CD8-positive, alpha-beta memory T cell (primary cell): ENCODE measurements at places on chromosomes 16 and 17.

DNA sequence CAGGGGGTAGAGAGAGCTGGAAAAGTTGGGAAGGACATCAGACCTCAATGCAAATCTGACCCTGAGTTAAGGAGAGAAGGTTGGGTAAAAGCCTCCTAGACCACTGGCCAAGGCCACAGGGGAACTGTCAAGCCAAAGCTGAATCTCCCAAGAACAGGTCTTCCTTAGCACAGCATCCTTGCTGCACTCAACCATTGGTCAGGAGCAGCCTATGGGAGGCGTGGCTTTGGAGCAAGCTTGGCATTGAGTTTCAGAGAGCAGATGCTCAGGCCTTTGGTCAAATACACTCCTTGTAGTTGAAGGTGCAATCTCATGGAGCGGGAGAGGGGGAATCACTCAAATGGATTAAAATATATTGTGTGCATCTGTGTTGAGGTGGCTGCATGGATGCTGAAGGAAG, 21.8 kb downstream of the SOX9 start:
- no peak for DNase-seq

DNA sequence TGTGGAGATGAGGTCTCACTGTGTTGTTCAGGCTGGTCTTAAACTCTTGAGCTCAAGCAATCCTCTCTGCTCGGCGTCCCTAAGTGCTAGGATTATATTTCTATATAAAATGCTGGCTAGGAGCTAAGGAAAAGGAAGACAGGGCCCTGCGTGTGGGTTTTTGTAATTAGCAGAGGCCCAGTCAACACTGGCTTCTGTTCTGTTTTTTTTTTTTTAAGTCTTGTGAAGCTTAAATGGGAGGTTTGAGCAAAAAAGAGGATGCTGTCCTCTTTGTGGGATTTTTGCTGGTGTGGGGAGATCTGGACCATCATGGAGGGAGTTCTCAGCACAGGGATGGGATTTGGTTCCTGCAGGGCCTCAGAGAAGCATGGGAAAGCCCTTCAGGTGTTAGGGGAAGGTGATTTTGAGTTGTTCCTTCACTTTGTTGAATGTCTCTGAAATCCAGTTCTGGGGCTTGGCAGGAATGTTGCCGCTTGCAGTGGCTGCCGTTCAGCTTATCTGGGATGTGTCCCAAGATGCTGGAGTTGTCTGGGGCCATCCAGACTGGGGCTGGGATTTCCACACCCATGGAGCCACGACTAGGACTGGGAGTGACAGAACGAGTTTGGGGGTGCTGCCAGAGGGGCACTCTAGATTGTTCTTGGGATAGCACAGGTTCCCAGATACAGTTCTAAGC, 4.2 kb downstream of the PYCARD start:
- DNase-seq, result no peak

DNA sequence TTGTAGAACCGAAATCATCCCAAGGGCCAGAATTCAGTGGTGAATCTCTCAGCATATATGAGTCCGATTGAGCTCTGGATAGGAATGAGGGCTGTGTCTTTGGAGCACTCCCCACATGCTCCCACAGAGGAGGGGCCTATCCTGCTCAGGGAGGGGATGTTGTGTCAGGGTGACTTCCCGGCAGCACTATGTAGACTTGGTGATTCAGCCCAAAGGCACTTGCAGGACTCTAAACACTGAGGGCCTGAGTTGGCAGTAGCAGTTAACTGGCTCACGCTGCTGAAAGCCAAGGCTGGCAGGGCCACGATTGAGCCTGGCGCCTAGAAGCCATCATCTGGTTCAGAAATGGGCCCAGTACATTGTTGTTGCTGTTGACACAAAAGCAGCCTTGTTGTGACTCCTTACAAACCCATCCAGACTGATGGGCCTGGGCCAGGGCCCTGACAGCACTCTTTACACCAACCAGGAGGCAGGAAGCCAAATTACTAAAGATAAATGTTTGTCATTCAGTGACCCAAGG, 31.9 kb downstream of the NMT1 start:
- no peak for DNase-seq

DNA sequence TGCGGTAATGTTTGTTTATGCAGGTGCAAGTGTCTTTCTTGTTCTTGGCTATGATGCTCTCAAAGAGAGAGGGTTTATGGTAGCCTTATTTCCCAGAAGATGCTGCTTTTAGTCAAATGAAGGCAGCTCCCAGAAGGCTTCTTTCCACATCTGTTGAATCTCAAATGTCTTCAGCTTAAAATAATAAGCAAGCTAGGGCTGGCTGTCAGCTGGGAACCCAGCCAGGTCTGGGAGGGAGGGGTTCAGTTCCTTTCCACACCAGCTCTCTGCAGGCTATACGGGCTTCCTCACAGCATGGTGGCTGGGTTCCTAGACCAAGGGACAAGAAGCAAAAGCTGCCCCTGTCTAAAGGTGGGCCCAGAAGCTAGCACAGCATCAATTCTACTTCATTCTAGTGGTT, 47.4 kb upstream of the ATF7IP2 start:
- no peak for DNase-seq

- DNase-seq, result no peak
Measured at GRCh38 chr17:46063241-46063640, 64.2 kb downstream of the STH start.

- no peak for DNase-seq
Measured at GRCh38 chr17:9612006-9612405, 33.3 kb upstream of the USP43 start.

GRCh38 chr16:67963662-67964321, 4.6 kb downstream of the SLC12A4 start:
- no peak for DNase-seq

DNA sequence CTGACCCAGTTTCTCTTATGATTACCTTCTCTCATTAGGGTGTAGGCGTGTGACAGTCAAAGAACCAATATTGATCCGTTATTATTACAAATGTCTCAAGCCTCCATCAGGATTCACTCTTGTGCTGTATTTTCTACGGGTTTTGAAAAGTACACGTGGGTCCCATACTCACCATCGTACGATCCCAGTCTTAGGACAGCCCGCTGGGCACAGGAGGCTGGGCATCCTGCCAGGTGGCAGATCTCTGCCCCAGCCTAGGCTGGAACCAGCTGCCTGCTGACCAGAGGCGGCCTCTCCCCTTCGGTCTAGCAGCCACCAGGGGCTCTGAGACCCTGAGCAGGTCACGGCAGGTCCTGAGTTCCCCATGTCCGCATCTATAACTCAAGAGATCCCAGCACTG, 2.0 kb upstream of the METRNL start:
- no peak for DNase-seq

DNA sequence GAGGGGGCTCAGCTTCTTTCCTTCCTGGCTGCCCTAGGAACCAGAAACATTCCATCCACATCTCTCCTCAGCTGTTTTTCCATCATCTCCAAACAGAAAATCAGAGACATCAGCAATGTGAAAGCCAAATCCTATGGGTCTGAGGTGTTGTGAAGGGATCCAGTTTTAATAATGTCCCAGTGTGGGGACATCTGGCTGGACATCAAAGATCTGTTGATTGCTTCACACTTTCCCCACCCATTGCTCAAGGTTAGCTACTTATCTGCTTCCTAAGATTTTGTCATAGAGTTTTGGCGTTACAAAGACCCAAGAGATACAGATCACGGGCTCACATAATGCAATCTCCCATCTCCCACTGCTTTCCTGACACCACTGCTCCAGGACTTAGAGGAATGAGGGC, 47.8 kb upstream of the AXIN2 start:
- DNase-seq, result no peak

GRCh38 chr17:81723651-81724209, 11.6 kb downstream of the SLC25A10 start:
- no peak for DNase-seq

DNA sequence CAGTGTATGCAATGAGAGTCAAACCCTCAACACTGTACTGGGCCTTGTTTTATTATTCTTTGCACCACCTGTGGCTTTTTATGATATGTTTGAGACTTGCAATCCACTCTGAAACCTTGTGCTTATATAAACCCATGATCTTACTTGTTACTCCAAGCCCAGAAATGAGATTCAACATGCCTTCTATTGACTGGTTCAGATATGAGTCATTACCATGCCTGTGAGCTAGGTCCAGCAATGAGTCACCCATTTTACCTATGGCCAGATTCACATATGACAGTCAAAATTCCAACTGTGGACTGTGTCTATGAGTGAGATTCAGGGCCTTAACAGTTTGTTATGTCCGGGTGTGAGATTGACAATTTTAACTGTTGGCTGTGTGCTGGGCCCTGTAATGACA, 1846.1 kb downstream of the TP53TG3F start:
- no peak for DNase-seq

DNA sequence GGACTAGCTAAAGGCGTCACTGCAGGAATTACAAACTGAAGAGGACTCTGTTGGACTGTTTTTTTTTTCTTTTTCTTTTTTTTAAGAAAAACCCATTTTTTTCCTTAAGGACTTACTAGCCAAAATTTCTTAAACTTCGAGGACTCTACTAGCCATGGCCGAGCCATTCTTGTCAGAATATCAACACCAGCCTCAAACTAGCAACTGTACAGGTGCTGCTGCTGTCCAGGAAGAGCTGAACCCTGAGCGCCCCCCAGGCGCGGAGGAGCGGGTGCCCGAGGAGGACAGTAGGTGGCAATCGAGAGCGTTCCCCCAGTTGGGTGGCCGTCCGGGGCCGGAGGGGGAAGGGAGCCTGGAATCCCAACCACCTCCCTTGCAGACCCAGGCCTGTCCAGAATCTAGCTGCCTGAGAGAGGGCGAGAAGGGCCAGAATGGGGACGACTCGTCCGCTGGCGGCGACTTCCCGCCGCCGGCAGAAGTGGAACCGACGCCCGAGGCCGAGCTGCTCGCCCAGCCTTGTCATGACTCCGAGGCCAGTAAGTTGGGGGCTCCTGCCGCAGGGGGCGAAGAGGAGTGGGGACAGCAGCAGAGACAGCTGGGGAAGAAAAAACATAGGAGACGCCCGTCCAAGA, 878 bp downstream of the HEXIM1 start:
- peak; percentile 68 for DNase-seq

DNA sequence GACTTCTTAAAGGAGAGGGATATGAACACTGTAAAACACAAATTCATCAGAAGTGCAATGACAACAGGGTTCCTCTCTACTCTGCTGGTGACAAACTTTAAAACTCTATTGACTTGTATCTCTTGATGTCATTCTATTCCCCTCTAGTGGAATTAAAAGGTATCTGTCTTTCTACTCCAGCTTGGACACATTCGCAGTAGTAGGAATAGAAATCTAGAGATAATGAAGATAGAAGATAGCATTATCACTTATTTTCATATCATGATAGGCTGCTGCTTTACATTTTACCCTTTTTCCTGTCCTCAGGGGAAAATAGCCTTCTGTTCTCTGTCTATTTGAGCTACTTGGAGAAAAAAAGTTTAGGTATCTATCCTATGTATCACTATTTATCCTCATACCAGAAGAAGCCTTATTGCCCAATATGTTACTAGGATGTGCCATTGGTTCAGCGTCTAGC, 209.6 kb upstream of the CACNG5 start:
- DNase-seq, result no peak

DNA sequence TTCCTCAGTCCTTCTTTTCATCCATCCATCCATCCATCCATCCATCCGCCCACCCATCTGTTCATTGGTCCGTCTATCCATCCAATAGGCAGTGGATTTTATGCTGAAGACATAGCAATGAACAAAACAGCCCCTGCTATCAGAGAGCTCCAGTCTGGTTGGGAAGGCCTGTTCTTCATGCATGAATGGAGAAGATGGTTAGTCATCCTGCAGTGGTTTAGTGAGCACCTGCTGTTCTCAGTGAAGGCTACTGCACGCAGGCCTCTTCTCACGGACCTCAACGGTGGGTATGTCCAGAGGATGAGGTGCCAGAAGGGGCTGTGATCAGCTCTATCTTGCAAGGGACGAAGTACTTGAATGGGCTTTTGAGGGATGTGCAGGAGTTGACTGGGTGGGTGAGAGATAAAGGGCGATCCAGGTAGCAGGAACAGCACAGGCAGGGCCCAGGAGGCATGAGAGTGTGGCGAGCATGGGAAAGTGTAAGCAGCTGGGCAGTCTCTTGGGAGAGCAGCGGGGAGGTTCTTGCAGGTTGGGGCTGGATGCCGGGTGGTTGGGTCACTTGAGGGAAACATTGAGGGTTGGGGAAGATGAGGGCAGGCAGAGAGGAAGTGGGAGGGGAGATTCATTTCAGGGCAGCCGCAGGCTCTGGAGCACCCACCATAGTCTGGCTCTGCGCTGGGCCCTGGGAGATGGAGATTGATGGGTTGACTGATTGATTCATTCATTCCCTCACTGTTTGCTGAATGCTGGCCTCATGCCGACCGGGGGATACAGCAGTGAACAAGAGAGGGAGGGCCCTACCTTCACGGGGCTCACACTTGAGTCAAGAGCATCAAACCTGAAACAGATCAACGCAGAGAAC, 115.0 kb upstream of the CIBAR2 start:
- DNase-seq, result no peak

DNA sequence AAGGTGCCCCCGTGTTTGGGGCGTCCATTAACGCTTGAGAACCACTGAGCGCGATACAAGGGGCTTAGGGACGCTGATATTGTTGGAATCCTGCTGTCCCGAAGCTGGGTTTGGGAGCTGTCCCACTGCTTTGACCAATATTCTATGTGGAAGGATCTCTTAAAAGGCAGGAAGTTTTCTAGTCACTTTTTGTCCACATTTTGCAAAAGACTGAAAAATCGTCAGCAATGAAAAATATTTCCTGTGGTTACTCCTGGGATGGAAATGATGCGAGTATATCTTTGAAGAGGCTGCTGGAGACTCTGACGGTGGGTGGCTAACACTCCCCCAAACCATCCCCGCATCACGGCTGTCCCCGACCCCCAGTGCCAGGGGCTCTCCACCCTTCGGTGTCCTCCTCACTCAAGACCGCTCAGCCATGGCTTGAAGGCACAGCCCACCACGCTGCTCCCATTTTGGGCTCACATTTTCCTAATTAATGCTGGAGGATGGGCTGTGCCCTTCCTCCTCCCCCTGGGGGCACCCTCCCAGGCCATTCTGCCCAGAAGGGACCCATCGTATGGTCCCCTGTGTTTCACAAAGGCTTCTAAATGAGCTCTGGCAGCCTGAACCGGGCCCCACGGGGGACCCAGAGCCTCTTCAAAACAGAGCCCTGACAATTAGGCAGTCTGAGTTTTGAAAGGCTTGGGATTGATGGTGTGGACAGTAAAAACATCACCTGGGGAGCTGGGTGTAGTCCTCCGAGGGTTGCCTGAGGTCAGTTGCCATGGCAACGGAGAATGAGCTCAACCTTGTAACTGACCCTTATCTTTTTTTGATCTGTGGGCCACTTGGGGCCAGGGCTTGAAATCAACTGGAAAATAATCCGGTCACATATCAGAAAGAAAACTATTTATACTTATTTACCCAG, 158.6 kb downstream of the C16orf78 start:
- no peak for DNase-seq

GRCh38 chr16:324451-325334, 27.8 kb downstream of the AXIN1 start:
- DNase-seq, result peak; percentile 95

GRCh38 chr17:79043191-79043930, 19.4 kb downstream of the C1QTNF1 start:
- no peak for DNase-seq
